C1 segment of cervical spinal cord (tissue), 14 donors: ENCODE measurements at places on chromosomes 5 and 9.

DNA sequence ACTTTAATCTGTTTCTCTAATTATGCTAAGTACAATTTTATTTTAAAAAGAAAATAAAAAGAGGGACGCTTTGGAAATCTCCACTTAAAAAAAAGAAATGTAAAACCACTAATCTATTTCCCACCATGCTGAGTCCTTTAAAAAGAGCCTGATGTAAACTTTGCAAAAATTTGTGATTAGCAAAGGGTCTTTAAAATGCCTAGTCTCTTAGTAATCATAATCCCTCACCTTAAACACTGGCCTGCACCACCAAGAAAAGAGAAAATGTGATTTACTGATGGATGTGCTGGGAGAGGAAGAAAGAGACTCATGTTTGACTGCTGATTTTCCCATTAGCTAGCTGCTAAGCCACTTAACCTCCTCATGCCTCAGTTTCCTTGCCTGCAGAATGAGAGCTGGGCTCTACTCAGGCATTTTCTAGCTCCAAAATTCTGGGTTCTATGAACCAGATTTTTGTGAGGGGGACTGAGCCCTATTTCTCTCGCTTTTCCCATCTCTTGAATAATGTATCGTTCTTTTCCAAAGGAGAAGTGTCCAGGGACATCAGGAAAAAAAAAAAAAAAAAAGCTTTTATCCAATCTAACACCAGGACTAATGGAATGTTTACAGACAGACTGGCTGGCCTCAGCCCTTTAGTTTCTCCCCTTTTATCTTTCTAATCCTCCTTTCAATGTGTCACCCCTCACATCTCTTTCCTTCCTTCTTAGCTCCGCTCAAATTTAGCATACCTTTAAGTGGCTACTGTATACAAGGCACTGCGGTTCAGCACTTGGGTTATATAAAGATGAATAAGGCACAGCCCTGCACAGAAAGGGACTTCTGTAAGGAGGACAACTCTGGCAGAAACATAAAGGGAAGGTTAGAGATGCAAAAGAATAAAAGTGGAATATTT, 312.4 kb downstream of the ARL15 start:
- DNase-seq = no peak

DNA sequence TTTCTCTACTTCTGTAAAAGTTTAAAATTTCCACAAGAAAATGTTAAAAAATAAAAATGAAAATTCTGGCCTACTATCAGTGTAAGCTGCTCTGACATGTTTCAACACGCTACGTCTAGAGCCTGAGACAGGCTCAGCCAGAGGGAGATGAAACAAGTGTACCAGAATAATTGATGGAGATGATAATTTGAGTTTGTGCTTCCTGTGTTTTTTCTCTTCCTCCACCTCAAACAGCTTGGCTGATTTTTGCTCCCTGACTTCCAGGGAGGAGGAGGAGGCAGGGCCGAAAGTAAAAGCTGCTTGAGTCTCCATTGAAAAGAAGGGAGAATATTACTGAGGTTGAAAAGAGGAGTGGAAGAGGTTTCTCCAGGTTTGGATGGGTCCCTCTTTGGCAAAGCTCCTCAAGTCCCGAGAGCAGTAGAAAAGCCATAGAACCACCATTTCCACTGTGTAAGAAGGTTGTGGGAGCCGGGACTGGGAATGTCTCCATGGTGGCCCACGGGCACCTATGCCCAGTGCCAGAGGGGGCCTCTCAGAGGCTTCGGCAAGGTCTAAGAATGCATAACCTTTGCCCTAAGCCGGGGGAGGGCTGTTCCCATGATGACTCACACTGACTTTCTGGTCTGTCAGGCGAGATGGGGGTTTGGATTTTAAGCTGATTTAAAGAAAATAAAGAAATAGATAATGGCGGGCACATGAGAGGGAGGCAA, 95.1 kb downstream of the HRH2 start:
- DNase-seq = no peak

GRCh38 chr9:89218040-89218928, 39.7 kb upstream of the SHC3 start:
- DNase-seq = no peak

DNA sequence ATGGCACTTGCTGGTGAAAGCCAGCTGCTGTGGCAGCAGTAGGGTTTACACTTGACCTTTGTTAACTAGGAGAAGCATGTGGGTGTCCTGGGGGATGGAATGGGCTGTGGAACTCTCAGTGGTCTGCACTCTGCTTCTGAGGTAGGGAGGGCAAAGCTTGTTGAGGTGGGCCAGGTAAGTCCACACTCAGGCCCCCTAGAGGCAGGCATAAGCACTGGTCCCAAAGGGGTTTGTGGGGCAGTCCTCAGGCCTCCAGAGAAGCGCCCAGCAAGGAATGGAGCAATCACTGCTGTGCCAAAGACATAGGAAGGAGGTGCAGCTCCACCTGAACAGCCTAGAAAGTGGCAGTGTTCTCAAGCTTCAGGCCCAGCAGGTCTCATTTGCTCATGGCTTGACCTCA, 34.7 kb downstream of the INSL4 start:
- no peak for DNase-seq

GRCh38 chr5:23405316-23406068, 101.9 kb upstream of the PRDM9 start:
- no peak for DNase-seq

DNA sequence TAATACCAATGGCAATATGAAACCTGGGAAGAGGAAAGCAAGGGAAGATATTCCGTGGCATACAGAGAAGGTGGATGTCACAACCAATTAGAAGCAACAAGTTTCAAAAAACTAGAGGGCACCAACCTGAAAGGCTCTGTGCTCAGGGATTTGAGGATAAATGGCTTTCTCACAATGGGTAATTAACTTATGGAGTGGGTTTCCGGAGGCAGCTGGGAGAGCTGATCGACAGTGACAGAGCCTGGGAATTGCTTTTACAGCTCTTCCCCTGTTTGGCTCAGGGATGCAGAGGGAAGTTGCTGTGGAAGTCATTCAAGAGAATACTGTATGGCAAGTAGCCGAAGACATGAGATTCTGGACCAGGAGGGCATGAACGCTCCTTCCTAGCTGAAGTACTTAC, 237.0 kb downstream of the KIF4B start:
- no peak for DNase-seq

- no peak for DNase-seq
Measured at GRCh38 chr5:122155546-122155945, 26.2 kb downstream of the ZNF474 start.

- no peak for DNase-seq
Measured at GRCh38 chr9:133584167-133584558, 25.0 kb downstream of the FAM163B start.

- DNase-seq = no peak
Measured at GRCh38 chr5:93800988-93801811, 59.8 kb upstream of the POU5F2 start.

- DNase-seq = no peak
Measured at GRCh38 chr9:77435277-77435676, 212.8 kb downstream of the GNA14 start.

DNA sequence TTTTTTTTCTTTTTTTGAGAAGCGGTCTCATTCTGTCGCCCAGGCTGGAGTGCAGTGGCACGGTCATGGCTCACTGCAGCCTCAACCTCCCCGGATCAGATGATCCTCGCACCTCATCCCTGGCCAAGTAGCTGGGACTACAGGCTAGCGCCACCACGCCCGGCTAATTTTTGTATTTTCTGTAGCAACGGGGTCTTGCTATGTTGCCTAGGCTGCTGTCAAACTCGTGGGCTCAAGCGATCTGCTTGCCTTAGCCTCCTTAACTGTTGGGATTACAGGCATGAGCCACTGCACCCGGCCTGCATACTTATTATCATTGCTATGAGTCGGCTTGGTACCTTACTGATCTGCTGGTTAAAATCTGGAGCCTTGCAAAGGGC, 790 bp upstream of the IARS1 start:
- DNase-seq = peak; percentile 6

GRCh38 chr9:15047028-15047551, 136.9 kb upstream of the FREM1 start:
- no peak for DNase-seq

- DNase-seq = no peak
Measured at GRCh38 chr5:56410696-56411095, 177.6 kb upstream of the ANKRD55 start.

GRCh38 chr5:165836046-165836445, 2330.6 kb downstream of the MAT2B start:
- no peak for DNase-seq

- no peak for DNase-seq
Measured at GRCh38 chr9:2159521-2160454, 144.6 kb downstream of the SMARCA2 start.

GRCh38 chr9:36461323-36461722, 61.3 kb upstream of the RNF38 start:
- no peak for DNase-seq

DNA sequence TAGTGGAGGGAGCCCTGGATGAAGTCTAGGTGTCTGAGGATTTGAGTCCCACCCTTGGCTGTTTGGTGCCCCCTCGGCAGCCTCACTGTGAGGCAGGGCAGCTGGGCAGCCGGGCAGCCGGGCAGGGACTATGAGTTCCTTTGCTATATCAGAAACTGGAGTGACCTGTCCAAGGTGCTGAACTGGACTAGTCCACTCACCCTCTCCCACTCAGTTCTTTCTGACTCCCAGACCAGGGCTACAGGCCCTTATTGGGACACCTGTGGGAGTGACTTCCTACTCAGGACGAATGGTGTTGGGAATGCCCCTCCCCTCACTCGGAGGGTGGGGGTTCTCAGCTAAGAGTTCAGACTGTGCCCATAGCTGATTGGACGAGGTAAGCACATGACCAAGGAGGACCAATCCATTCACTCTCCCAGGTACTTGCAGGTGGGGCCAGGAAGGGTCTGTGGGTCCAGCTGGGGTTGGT, 34.1 kb upstream of the RAPGEF1 start:
- no peak for DNase-seq

GRCh38 chr5:145510324-145510723, 324.8 kb downstream of the PRELID2 start:
- no peak for DNase-seq

- DNase-seq = no peak
Measured at GRCh38 chr5:178113841-178114324, 551 bp downstream of the N4BP3 start.

DNA sequence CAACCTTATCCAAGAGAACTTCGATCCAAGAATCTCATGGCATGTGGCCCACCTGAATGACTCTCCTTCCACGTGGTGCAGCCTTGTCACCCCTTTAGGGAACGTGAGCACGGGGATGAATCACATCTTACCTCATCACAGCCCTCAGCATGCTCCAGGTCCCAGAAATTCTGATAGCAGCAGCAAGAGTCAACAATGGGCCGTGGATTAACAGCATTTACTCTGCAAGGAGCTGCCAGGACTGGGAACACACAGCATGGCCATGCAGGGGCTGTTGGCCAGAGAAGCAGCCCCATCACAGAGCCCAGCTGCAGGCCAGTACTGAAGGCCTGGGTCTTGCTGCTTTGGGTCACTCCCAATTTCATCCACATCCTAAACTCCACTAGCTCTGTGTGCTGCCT, 150.4 kb downstream of the C5orf15 start:
- no peak for DNase-seq

- no peak for DNase-seq
Measured at GRCh38 chr5:88824141-88824540, 58.8 kb downstream of the MEF2C start.

GRCh38 chr5:1936901-1937300, 54.2 kb upstream of the IRX4 start:
- no peak for DNase-seq

- DNase-seq = no peak
Measured at GRCh38 chr9:4832786-4833579, 40.2 kb downstream of the RCL1 start.

GRCh38 chr9:109313351-109313750, 7.5 kb downstream of the EPB41L4B start:
- no peak for DNase-seq

GRCh38 chr5:130043834-130044233, 139.6 kb downstream of the CHSY3 start:
- DNase-seq = no peak

GRCh38 chr9:114850871-114851270, 45.0 kb upstream of the TNFSF15 start:
- no peak for DNase-seq

DNA sequence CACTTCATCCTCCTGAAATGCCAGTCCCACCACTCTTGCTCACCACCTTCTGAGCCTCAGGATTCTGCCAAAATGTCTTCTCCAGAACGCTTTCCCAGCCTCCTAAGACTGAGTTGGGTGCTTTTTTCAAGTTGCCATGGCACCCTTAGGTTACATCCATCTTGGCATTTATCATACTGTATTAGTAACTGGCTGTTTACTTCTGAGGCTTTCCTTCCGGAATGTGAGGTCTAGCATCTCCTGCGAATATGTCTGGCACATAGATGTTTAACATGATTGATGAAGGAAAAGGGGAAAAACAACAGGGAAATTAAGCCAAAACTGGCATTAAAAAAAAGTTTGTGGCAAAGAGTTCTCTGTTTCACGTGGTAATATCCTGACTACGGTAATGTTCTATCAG, 24.9 kb downstream of the RNF130 start:
- no peak for DNase-seq

DNA sequence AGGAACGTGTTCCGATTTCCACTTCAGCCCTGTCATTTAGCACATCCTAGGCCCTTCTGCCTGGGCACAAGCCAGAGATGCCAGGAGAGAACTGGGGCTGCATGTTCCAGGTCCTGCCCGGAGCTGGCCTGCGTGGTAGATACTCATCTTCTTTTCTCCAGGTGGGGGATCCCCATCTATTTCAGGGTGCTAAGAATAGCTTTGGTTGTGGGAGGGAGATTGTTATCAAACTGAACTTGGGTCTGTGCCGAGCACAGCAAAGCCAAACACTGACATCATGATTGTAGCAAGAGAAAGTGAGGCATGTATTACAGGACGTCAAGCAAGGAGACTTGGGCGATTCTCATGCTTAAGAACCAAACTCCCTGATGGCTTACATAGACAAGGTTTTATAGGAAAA, 18.2 kb downstream of the C9orf153 start:
- no peak for DNase-seq

- DNase-seq = no peak
Measured at GRCh38 chr5:135494196-135494595, 41.6 kb downstream of the NEUROG1 start.

DNA sequence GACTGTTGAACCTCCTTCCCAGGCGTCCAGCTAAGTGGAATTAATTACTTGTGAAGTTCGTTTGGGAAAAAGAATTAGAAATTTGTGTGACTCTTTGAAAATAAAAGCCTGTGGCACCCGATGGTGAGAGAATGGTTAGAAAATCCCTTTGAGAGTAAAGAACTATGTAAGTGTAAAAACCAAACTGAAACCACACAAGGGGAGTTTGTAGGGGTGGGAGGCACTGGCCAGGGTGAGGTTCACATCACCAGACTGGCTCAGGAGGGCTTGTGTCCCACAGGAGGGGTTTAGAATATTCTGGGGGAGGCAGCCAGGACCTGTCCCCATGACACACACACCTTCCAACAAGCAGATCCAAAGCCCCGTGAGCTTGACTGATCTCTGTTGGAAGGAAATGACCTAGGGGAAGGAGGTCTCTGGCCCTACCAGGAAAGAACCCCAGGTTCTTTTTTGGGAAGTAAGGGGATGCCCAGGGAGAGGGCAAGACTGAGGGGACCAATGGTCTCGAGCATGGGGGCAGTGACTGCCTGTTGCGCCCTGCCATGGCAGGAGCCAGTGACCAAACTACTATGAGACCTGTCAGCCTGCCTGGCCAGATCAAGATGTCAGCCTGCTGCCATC, 4.3 kb downstream of the SPATA24 start:
- no peak for DNase-seq

- no peak for DNase-seq
Measured at GRCh38 chr5:75037106-75037505, 15.3 kb downstream of the GCNT4 start.
